Fibroblast of lung (primary cell): ENCODE measurements at places on chromosomes 3 and 15. TPM values are rescaled to one million over a fixed set of nuclear protein-coding genes. Genes with fewer than 3 reads are reported as not detected.

The IL17RE gene
- total RNA-seq = 0.26 and 0.99 TPM in 2 replicates

The CHRNA5 gene
- under 0.01 and 0.17 TPM in 2 replicates for total RNA-seq

The DET1 gene
- 5.9 and 6.4 TPM in 2 replicates for total RNA-seq

The SLC35A5 gene
- total RNA-seq = 22.6 and 35.3 TPM in 2 replicates

The MUC4 gene
- total RNA-seq = not detected in 2 replicates

The IL17RB gene
- 0.26 and 0.33 TPM in 2 replicates for total RNA-seq

The FMN1 gene
- total RNA-seq = 27.7 and 43.8 TPM in 2 replicates

The EIF4G1 gene
- 187 and 263 TPM in 2 replicates for total RNA-seq

The PDZRN3 gene
- total RNA-seq = 47.5 and 56.3 TPM in 2 replicates

The ACKR2 gene
- total RNA-seq = under 0.01 and 0.26 TPM in 2 replicates

The CYP8B1 gene
- not detected in 2 replicates for total RNA-seq

The CHRM5 gene
- not detected in 2 replicates for total RNA-seq

The ALDH1A2 gene
- 2.3 and 7.7 TPM in 2 replicates for total RNA-seq

The THBS1 gene
- total RNA-seq = 631 and 1,745 TPM in 2 replicates

The MELTF gene
- total RNA-seq = 5.0 and 9.2 TPM in 2 replicates

The COMMD2 gene
- 28.0 and 28.6 TPM in 2 replicates for total RNA-seq

The SCG5 gene
- total RNA-seq = 39.8 and 46.2 TPM in 2 replicates

The IGSF11 gene
- total RNA-seq = under 0.01 and 0.26 TPM in 2 replicates

The CSPG4 gene
- total RNA-seq = 26.5 and 109 TPM in 2 replicates

The HHLA2 gene
- total RNA-seq = not detected in 2 replicates

The MYO5C gene
- under 0.01 TPM in 2 replicates for total RNA-seq

The PRR20G gene
- not detected in 2 replicates for total RNA-seq

The TNFSF10 gene
- 1.5 and 4.3 TPM in 2 replicates for total RNA-seq

The NEK10 gene
- total RNA-seq = 16.4 and 23.0 TPM in 2 replicates

The IGDCC3 gene
- not detected in 2 replicates for total RNA-seq

The CTXND1 gene
- total RNA-seq = under 0.01 TPM in 2 replicates

The ARID3B gene
- total RNA-seq = 0.99 and 1.0 TPM in 2 replicates

The GOLGA6D gene
- under 0.01 TPM in 1 of 2 replicates, not detected in the other for total RNA-seq

The ITIH4 gene
- 2.6 TPM in 2 replicates for total RNA-seq

The C3orf22 gene
- not detected in 2 replicates for total RNA-seq

The COL8A1 gene
- total RNA-seq = 24.7 and 85.4 TPM in 2 replicates

The HEMK1 gene
- total RNA-seq = 8.2 and 12.7 TPM in 2 replicates

The CFAP92 gene
- under 0.01 TPM in 1 of 2 replicates, not detected in the other for total RNA-seq

The ERICH6 gene
- under 0.01 TPM in 1 of 2 replicates, not detected in the other for total RNA-seq

The GUCA1C gene
- not detected in 2 replicates for total RNA-seq
